ENCODE measurements at places on chromosomes 12 and 14.

DNA sequence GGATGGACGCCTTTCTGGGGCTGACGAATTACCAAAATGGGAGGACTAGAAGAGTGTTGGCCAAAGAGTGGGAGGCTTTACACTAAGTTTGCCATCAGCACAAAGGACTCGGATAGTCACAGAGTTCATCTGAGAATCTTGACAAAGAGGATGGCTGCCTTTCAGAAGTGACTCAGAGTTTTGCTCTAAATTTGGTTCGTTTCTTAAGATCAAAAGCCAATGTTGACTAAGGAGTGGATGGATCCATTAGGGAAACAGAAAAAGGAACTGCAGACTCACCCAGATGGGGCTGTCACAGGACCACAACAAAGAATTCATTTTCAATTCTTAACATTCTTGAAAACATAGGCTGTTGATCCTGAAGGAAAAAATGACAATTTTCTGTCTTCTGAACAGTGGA lies 81.3 kb upstream of the DUSP6 start:
- peak; percentile 27 for DNase-seq

DNA sequence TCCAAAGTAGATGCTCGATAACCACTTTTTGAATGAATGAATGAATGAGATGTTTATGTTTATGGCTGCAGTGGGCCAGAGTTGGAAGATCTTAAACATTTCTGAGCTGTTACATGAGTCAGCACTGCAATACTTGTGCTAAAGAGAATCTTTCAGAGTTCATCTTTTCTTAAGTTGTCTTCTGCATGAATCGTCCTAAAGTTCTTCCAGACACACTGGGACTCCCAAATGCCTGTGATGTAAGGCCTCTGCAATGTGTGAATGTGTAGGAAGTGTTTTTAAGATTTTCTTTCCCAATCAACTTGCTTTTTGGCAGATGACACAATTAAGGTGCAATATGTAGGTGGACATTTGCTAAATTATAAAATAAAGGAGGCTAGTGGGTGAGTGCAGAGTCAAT lies 50.3 kb upstream of the TRIM9 start:
- peak; percentile 3 for DNase-seq

GRCh38 chr12:45575823-45576475 lies 153.6 kb upstream of the ARID2 start:
- DNase-seq: no peak

DNA sequence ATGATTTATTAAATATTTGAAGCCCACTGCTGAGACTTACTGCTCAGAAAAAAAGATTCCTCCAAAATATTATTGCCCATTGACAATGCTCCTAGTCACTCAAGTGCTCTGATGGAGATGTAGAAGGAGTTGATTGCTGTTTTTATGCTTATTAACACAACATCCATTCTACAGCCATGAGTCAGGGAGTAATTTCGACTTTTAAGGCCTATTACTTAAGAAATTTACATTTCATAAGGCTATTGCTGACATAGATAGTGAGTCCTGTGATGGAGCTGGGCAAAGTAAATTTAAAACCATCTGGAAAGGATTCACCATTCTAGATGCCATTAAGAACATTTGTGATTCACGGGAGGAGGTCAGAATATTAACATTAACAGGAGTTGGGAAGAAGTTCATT lies 5.2 kb downstream of the KCNJ8 start:
- DNase-seq: no peak

DNA sequence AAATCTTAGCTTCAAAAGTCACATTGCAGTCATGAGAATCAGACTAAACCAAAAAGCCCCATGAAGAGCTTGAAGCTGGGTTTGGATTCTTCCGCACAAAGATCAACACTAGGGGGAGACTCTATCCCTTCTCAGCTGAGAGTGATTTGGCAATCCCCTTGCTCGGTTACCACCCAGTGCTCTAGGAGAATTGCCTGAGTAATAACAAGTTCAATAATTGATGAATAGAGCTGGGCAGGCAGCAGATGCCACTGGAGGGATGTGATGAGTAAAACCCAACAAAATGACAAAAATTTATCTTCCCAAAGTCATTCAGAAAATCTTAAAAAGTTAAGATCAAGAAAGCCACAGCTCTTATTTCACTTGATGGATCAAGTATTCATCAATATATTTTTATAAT lies 185.6 kb upstream of the ARID2 start:
- peak; percentile 94 for DNase-seq

- no peak for DNase-seq
Observed at GRCh38 chr12:53975064-53975471, 314 bp upstream of the HOTAIR start.

- no peak for DNase-seq
Observed at GRCh38 chr12:74584483-74585062, 46.9 kb downstream of the ATXN7L3B start.

DNA sequence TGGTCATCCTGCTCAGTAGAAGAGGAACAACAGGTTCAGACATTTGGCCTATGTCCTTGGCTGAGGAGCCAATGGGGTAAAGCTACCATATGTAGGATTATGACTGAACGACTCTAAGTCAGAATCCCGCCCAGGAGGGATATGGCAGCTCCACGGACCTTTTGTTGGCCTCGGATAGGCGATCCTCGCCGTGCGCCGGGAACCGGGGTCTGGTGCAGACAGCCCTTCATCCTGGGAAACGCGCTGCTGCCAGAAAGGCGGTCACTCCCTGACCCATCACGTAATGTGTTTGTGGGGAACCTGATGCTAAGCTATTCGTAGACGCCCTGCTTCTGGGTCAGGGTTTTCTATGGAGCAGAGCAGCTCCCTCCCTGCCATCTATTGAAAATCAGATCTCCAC lies 178.9 kb upstream of the ALG10B start:
- DNase-seq: no peak

- no peak for DNase-seq
Observed at GRCh38 chr12:8870586-8870985, 43.7 kb upstream of the PHC1 start.

GRCh38 chr12:132302466-132303358 lies 26.7 kb downstream of the GALNT9 start:
- DNase-seq: no peak

DNA sequence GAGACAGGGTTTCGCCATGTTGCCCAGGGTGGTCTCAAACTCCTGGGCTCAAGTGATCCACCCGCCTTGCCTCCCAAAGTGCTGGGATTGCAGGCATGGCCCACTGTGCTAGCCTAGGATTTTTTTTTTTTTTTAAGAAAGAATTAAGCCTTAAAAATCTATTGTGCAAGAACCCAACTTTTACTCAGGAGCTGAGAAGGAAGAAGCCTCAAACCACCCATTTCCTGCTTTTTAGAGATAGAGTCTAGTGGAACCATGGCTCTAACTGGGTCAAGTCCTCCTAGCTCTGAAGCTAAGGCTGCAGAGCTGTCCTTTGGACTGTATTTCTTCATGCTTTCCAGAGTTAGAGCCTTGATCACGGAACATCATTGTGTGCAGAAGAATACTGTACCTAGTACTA lies 1.3 kb upstream of the TSFM start:
- no peak for DNase-seq

- no peak for DNase-seq
Observed at GRCh38 chr14:104871656-104872468, 6.8 kb downstream of the CEP170B start.

DNA sequence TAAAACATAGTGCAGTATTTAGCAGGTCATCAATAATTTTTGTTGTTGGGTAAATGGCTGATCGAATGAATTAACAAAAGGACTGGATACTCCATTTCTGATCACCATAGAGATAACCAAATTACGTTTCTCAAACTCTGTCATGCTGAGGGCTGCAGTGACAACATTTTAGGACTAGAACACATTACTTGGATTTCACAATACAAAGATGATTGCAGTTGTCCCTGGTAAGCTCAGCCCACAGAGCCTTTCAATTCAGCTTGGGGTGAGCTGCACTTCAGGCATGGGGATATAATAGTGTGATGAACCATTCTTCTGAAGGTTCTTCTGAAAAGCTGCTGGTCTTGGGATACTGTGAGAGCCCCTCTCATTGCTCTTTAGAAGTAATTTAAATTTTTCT lies 74.3 kb downstream of the FAR2 start:
- DNase-seq: no peak

DNA sequence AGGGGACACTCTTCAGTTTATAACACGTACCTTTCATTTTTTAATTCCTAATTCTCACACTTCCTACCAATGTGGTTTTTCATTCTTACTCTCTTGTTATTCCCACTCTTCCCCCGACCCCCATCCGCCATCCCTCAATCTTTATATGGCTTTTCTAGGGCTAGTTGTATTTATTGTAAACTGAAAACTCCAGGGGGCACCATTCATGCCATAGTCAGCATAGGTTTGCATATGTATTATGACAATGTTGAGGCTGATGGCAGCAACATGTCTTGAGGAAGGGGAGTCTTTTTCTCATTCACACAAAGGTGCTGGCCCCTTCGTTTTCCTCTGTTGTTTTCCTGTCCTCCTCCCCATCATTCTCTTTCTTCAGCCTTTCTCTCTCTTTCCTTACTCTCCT lies 27.7 kb upstream of the LTA4H start:
- DNase-seq: peak; percentile 40

- DNase-seq: peak; percentile 43
Observed at GRCh38 chr12:24562771-24563431, 386.0 kb downstream of the BCAT1 start.
